AG10803 (cell line): ENCODE measurements at places on chromosomes 11 and 22.

GRCh38 chr11:71843858-71844257 lies 10.9 kb downstream of the DEFB108B start:
- DNase-seq: no peak

DNA sequence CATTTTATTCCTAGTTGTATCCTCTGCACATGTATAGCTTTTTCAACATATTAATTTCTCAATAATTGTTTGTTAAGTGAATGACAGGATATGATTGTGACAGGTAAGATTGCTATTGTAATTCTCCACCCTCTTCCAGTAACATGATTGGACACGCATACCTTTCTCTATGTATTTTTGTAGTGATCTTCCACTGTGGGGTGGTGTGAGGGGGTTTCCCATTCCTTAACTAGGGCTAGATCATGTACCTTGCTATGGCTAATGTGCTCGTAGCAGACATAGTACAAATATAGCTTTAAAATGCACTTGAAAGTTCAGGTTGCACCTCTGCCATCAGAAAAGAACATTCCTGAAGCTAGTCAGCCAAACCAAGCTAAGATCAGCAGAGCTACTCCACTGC lies 2392.8 kb upstream of the RAG2 start:
- DNase-seq: no peak

- DNase-seq: no peak
These were observed 546 bp downstream of the DRAP1 start for GRCh38 chr11:65919573-65920371.

DNA sequence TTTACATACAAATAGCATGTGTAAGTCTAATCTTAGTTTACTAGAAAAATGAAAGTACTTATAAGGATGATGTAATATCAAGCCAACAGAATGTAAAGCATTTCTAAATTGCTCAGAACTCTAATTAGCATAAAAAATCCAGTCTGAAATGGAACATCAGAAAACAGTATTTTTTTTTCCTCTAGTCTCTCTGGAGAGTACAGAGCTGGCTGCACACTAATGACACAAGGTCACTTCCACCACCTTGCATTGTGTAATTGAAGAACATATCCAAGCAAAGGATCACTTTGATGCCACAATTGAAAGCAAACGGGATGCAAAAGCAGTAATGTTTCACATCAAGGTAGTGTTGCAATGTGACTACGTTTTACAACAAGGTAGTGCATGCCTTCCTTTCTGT lies 548.0 kb upstream of the LUZP2 start:
- peak; percentile 22 for DNase-seq

GRCh38 chr11:79374727-79375126 lies 66.1 kb downstream of the TENM4 start:
- no peak for DNase-seq

DNA sequence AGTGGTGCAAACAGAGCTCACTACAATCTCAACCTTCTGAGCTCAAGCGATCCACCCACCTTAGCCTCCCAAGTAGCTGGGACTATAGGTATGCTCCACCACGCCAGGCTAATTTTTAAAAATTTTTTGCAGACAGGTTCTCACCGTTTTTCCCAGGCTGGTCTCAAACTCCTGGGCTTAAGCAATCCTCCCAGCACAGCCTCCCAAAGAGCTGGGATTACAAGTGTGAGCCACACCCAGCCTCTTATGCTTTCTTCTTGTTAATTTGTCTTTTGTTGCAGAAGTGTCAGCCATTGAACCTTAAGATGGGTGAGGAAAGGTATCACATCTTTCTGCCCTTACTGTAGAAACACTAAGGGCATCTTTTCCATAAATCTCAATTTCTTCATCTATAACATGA lies 34.9 kb downstream of the DENND5A start:
- DNase-seq: no peak

DNA sequence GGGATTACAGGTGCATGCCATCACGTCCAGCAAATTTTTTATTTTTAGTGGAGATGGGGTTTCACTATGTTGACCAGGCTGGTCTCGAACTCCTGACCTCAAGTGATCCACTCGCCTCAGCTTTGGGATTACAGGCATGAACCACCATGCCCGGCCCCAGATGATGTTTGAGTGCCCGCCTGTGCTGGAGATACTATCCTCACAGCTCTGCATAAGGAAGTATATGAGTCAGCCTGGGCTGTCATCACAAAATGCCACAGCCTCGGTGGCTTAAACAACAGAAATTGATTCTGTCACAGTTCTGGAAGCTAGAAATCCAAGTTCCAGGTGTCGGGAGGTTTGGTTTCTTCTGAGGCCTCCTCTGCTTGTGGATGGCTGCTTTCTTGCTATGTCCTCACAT lies 119.3 kb downstream of the OSBP2 start:
- no peak for DNase-seq

DNA sequence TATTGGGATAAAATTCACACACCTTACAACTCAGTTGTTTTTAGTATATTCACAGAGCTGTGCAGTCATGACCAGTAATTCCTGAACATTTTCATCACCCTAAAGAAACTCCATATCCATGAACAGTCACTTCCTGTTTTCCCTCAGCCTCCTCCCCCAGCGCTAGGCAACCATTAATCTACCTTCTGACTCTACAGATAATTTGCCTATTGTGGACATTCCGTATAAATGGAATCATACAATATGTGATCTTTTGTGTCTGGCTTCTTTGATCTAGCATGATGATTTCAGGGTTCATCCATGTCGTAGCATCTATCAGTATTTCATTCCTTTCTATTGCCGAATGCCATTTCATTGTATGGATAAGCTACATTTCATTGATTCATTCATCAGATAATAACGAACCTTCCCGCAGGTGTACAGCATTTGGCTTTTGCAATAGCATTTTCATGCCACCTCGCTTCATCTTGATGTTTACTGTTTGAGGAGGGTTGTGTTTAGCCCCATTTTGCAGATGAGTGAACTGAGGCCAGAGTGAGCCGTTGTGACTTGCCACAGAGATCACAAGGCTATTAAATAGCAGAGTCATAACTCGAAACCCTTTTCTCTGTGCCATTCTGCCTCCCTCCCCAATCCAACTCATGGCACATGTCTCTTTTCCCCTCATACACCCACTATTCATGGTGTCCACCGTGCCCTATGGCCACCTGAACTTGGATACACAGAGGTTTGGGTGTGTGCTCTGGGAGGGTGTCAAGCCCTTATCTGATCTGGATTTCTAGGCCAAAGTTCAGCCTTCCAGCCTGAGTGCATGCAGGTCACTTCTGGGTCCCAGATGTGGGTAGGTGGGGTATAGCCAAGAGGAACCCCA lies 11.1 kb upstream of the MYH9 start:
- DNase-seq: peak; percentile 75

GRCh38 chr11:132588366-132588765 lies 943.9 kb downstream of the OPCML start:
- peak; percentile 85 for DNase-seq

- DNase-seq: no peak
These were observed 52.7 kb downstream of the TBC1D22A start for GRCh38 chr22:46815132-46815531.

DNA sequence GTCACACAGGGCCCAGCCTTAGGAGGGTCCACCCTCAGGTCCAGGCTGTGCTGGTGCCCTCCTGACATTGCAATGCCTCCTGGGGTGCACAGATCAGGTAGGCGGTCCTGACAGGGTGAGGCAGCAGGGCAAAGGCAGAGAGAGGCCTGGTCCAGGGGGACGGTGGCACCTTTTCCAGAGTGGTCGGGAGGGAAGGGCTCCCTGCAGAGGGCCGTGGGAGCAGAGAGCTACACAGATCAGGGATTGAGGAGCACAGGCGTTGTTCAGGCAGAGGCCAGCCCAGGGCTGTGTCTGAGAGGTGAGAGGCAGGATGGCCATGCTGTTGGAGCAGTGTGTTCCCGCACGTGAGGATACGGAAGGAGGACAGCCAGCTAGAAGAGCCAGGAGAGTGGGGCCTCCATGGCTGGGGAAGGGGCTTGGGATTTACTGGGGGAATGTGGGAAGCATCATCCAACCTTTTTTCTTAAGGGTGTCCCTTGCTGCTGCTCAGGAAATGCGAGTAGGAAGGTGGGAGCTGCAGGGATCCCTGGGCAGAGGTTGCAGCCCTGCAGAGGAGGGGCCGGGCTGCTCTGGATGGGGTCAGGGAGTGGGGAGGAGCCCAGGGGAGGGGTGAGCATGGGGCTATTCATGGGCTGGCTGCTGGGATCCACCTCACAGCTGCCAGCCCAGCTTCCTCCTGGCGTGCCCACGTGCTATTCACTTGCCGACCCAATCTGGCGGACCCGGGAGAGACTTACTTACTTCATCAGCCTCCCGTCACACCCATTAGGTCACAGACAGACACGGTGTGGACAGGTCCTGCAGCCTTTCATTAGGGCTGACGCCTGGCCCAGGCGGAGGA lies 1516.4 kb downstream of the TBC1D22A start:
- DNase-seq: no peak

DNA sequence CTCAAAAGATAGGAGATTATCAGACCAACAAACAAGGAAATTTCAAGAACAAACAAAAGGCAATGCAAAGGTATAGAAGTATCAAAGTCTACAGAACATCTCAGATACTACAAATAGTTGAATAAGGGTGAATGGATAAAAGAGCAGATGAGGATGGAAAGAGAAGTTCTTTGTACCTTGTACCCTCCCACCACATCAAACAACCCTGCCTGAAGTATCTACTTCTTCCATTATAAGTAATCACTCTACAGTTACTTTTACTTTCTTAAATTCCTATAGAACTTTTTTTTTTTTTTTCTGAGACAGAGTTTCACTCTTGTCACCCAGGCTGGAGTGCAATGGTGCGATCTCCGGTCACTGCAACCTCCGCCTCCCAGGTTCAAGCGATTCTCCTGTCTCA lies 35.1 kb downstream of the MTMR2 start:
- no peak for DNase-seq

- no peak for DNase-seq
These were observed 25.1 kb upstream of the TMA7B start for GRCh38 chr22:39935116-39935515.

DNA sequence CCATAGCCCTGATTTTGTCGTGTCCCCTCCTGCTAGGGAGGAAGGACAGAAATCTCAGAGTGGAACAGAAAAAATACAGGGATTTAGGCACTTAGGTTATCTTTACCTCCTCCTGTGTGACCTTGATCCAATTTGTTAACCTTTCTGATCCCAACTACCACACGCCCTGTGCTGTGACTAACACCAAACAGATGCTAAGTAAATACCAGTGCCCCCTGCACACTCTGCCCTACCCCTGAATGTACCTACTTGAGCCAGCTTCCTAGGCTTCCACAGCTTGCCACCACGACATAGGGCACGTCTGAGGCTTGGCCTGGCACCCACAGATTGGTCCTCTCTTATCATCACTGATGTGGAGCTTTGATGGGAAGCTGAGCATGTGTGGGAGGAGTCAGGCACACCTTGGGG lies 9.2 kb downstream of the MYO18B start:
- no peak for DNase-seq

DNA sequence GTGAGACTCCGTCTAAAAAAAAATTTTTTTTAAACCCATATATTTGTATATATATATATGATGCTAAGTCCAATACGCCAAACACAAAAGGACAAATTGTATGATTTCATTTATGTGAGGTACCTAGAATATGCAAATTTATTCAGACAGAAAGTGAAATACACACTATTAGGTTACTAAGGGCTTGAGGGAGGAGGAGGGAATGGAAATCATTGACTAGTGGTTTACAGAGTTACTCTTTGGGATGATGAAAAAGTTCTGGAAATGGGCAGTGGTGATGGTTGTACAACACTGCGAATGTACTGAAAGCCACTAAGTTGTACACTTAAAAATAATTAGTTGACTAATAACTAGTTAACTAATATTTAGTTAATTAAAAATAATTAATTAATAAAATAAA lies 36.2 kb upstream of the FGF3 start:
- DNase-seq: no peak

DNA sequence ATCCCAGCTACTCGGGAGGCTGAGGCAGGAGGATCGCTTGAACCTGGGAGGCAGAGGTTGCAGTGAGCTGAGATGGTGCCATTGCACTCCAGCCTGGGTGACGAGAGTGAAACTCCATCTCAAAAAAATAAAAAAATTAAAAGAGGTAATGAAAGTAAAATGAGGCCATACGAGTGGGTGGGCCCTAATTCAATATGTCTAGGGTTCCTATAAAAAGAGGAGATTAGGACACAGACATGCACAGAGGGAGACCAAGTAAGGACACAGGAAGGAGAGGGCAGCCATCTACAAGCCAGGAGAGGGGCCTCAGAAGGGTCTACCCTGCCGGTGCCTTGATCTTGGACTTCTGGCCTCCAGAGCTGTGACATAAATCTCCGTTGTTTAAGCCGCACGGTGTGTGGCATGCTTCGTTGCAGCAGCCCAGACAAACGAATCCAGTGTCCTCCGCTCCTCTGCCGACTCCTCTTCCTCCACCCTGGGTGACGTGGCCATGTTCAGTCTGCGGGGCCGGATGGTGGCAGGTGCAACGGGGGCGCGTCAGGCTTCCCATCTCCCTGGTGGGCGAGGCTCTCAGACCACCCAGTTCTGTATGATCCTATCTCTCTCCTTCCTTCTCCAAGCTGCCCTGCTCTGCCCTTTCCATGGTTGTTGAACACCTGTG lies 51.6 kb upstream of the PARVG start:
- DNase-seq: no peak

DNA sequence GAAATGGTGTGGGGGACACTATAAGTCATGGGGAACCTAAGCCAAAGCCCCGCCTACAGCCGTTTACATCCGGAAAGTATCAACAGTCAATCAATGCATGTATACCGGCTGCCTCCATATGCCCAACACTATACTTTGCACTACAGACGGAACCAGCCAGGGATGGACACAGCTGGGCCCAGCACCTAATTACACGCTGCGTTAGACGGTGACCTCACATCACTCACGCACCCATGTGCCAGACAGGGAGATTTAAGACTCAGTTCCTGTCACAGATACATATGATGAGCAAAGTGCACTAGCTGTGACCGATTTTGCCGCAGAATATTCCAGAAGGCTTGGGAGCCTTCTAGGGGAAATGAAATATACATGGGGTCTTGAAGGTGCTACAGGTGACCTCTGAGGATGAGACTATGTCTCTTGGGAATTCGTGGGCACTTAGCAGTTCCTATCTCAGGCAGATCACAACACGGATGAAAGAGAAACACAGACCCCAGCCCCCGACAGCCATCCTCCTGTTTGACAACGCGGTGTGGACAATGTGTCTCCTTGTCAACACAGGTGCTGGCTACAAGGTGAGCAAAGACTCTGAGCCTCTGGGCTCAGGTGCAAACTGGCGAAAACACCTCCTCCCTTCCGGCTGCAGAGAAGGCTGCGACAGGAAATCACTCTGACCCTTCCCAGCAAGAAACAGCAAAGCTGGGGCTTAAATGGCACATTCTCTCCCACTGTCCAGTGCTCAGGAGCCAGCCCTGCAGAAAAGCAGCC lies 8.0 kb downstream of the AHNAK start:
- no peak for DNase-seq

GRCh38 chr11:57514538-57515331 lies 767 bp downstream of the SLC43A1 start:
- DNase-seq: peak; percentile 21

GRCh38 chr11:66183494-66184048 lies 84.9 kb upstream of the RAB1B start:
- peak; percentile 25 for DNase-seq

- peak; percentile 19 for DNase-seq
These were observed 15.0 kb downstream of the PRDM11 start for GRCh38 chr11:45161252-45162063.
